D341Med (cell line): ENCODE measurements at places on chromosomes 12 and 14.
A peak's percentile ranks its signal among the peaks of the same experiment; 100 is the strongest.

- DNase-seq: no peak
Measured at GRCh38 chr14:66383257-66383656, 102.9 kb upstream of the CCDC196 start.

- DNase-seq: no peak
Measured at GRCh38 chr14:73995977-73996378, 23.1 kb downstream of the ENTPD5 start.

GRCh38 chr14:93967637-93968250, 8.6 kb downstream of the ASB2 start:
- no peak for DNase-seq

DNA sequence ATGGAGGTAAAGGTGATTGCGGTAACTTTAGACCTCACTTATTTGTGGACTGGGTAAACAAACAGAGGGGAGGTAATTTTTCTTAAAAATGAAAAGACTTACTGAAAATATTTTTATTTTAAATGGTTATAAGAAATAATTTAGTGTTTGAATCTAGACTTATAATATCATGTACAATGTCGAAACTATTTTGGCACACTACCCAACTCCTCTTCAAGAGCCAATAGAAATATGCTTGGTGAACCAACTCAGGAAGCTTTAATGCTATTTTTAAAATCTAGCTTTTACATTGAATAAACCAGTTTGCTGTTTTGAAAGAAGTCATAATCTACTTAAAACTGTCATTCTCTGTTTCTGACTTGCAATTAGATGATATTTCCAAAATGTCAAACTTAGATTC, 175.8 kb upstream of the NPAS3 start:
- DNase-seq: no peak

GRCh38 chr12:6219980-6220379, 19.8 kb downstream of the CD9 start:
- no peak for DNase-seq

DNA sequence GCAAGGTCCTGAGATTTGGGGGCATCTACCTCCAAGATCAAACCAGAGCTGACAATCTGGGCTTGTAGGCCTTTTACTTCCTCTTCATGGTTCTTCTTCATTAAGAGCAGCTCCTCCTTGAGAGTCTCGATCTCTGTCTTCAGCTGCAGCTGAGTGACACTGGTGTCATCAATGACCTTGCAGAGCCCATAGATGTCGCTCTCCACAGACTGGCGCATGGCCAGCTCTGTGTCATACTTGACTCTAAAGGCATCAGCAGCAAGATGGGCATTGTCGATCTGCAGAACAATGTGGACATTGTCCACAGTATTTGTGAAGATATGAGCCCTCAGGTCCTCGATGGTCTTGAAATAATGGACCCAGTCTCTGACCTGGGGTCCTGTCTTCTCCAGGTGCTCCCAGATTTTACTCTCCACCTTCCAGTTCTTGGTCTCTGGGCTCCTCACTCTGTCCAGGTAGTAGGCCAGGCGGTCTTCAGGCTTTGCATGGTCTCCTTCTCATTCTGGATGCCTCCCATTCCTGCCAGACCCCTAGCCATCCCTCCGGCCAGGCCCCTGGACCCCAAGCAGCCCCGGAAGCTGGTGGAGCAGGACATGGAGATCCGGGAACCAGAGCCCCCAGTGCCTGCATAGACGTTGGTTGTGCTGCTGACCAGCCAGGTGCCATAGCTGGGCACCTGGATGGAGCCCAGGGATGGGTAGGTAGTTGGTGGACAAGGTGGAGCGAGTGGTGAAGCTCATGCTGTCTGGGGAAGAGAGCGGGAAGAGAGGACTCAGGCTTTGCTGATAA, 141.0 kb downstream of the MSRB3 start:
- DNase-seq: no peak

DNA sequence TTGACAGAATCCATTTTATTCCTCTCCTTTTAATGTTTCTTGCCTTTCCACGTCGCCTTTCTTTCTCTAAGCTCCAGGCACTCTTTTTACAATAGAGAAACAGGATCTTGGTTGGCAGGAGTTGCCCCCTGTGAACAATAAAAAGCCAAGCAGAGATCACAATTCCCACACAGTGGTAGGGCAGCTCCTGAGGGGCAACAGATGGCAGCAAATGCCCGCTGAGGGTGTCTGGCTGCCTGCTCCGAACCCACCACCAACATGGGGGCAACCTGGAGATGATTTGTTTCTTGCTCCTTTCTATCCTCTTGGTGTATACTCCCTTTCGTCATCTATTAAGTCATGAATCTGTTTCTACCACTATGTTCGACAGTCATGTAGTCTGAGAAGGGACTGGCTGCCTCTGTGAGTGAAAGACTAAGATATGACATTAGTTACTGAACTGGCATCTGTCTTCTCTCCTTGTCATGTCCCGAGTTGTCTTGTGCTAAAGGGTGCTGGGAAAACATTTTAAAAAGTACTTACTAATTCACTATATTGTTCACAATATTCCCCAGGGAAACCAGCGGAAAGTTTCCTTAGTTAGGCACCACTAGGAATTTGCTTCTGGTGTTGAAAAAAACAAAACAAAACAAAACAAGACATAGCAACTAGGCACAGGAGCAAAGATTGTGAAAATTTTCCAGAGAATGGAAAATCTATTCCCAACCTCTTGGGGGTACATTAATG, 170.1 kb downstream of the STXBP6 start:
- DNase-seq: no peak

GRCh38 chr14:67900231-67900630, 80.7 kb downstream of the RAD51B start:
- no peak for DNase-seq

DNA sequence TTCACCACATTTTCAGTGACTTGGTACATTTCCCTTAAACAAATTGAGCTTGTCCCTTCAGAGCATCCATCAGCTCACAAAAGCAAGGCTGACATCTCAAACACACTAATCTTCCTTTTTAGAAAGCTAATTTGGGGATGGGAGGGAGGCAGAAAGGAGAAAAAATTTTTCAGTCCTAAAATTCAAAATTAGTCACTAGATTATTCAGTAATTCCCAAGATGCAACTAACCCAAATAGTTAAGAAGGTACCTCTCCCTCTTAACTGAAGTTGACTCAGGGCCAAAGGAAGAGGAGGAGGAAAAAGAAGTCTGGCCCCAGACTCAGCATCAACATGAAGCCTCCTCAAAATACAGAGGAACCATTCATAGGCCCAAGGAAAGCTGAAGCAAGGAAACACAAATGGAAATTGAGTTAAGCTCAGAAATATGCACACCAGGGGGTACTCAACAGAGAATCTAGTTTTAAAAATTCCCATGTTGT, 21.7 kb downstream of the CBX5 start:
- DNase-seq: no peak

GRCh38 chr12:64747695-64748094, 11.5 kb downstream of the GNS start:
- DNase-seq: no peak

DNA sequence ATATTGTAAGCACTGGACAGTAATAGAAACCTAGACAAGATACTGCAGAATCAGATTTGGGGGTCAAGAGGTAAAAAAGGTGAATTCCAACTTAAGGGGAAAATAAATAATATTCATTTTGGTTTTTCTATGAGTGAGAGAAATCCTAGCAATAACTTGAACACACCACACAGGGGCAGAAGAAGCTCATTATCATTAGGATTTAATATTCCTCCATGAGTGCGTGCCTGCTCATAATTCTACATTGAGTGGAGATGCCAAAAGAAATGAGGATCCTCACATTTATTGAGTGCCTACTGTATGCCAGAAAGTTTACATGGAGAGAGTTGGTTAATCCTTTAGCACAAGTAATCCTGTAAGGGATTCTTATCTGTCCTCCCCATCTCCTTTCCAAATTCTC, 40.5 kb upstream of the C14orf132 start:
- peak; percentile 49 for DNase-seq

- no peak for DNase-seq
Measured at GRCh38 chr14:76377735-76378074, 1.8 kb downstream of the ESRRB start.

DNA sequence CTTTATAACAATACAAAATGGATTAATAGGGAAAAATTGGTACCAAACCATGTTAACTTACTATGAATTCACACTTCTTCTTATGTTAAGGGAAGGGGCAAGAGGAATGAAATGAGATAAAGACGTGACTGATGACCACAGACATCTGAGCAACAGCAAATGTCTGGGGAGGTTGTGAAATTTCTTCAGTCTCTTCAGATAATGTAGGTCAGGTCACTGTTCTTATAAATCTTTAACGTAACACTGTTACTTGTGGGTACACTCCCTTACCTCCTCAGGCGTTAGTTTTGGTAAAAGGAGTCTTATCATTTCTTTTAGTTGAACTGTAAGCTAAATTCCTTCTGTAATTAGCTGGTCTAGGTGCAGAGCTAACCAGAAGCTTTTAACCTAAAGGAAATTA, 405.0 kb upstream of the LRFN5 start:
- no peak for DNase-seq
